ENCODE measurements at places on chromosomes 16 and 17.
A peak's percentile ranks its signal among the peaks of the same experiment; 100 is the strongest.

DNA sequence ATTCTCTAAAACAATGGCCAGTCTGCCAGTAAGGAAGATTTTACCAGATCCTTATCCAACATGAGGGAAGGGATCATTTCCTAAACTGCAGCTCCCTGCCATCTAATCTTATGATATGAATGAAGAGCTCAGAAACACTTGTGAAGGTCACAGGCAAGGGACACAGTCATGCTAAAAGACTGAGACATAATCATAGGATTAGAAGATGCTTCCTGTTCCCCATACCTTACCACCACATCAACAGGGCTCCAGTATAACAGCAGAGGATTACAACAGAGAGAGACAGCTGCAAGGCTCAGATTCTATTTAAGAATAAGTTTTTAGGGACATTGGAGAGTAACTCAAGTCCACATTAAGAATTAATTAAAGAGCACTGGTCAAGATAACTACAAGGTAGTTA is 93.3 kb downstream of the BRIP1 start:
- DNase-seq = no peak

DNA sequence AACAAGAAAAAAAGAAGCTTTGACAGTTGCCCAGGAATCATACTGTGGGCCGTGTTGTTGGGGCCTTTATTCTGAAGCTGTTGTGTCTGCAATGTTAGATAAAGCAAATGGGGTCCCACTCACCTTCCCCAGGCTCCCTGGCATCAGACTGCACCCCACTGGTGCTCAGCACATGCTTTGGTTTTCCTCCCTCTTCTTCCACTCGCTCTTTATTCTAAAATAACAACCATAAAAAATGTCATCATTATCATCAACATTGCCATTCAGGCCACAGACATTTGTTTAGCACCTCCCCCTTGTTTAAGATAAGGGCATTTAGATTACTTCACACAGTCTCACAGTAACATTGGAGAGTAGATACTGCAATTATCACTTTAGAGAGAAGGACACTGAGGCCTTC is 8.2 kb downstream of the MYLK3 start:
- no peak for DNase-seq

DNA sequence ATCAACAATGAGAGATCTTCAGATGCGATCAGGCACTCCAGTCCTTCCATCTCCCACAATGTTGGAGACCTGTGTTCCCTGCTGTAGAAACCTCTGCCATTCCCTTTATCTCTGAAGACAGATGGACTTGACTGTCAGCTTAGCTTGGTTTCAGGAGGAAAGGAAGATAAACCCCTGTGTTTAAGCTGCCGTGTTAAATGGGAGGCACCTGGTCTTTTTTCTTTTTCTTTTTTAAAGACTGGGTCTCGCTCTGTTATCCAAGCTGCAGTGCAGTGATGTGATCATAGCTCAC is 63.1 kb downstream of the USP22 start:
- DNase-seq = no peak

DNA sequence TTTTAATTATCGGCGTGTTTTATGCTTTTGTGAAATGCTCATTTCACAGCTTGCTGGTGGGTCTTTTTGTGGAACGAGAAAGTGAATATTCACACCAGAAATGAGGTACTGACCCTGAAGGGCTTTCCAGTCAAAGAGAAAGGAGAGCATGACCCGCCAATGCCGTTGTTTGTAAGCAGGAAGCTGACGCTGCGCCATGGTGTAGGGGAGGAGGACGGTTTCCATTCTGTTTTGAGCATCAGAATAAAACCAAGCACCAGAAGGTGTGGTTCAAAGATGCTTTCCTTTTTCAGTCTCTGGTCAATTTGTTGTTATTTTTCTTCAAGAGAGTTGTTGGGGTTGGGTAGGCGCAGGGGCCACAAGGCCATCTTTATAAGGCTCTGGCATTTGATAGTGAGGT is 669.3 kb downstream of the WWOX start:
- no peak for DNase-seq

GRCh38 chr17:39239640-39240314 is 14.0 kb upstream of the STAC2 start:
- DNase-seq = peak; percentile 37

GRCh38 chr17:16354585-16354984 is 1.3 kb upstream of the CENPV start:
- DNase-seq = no peak

DNA sequence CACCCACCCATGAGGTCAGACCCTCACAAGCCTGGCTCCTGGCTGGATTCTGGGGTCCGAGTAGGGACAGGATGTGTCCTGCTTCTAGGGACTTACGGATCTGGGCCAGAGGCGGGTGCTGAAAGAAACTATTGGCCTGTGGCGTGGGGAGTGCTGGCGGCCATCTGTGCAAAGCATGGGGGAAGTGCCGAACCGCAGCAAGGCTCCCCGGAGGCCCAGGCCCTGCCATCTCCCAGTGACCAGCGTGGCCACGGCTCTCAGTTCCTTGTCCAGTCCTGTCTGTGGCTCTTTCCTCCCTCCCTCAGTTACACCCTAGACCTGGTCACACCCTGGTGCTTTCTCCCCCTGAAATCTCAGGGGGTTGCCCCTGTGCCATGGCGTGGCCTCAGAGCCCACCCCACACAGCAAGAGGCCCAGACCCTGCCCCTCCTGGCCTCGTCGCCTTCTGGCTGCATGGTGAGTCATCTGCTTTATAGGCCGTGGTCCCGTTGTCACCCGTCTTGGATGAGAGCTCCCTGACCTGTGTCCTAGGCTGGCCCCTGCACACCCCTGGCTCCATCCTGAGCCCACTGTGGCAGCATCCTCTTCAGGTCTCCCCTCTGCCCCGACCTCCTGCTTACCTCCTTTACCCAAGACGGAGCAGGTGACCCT is 54.5 kb downstream of the PRMT7 start:
- no peak for DNase-seq

DNA sequence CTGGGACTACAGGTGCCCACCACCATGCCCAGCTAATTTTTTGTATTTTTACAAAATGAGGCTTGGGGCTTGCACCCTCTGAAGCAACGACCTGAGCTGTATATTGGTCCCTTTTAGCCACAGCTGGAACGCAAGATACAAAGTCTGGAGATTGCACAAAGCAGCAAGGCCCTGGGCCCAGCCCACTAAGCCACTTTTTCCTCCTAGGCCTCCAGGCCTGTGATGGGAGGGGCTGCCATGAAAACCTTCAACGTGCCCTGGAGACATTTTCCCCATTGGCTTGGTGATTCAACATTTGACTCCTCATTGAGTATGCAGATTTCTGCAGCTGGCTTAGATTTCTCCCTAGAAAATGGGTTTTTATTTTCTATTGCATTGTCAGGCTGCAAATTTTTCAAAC is 69.2 kb downstream of the CYB561 start:
- DNase-seq = no peak

DNA sequence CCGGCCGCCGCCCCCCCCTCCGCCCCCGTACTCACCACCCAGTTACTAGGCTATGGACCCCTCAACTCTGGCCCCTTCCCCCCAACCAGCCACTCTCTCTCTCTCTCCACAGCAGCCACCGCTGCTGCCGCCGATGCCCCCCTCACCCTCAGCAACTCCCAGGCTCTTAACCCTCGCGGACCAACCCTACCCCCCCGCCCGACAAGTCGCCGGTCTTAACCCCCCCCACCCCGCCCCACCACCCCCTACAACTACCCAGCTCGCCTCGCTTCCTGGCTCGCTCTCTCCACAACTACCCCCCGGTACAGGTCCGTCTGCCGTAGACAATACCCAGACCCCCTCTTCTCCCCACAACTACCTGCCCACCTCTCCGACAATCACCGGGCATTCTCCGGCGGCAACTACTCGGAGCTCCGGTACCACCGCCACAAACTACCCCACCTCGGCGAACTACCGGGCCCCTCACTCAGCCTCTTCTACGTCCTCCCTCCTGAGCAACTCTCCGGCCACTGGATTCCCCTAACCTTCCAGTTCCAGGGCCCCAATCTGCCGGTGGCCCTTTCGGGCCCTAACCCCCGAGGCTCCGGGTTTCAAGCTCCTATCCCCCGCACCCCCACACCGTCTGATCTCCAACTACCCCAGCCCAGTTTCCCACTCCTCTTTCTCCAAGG is 702 bp downstream of the PHF23 start:
- no peak for DNase-seq

GRCh38 chr16:17056666-17057065 is 414.1 kb downstream of the XYLT1 start:
- no peak for DNase-seq

DNA sequence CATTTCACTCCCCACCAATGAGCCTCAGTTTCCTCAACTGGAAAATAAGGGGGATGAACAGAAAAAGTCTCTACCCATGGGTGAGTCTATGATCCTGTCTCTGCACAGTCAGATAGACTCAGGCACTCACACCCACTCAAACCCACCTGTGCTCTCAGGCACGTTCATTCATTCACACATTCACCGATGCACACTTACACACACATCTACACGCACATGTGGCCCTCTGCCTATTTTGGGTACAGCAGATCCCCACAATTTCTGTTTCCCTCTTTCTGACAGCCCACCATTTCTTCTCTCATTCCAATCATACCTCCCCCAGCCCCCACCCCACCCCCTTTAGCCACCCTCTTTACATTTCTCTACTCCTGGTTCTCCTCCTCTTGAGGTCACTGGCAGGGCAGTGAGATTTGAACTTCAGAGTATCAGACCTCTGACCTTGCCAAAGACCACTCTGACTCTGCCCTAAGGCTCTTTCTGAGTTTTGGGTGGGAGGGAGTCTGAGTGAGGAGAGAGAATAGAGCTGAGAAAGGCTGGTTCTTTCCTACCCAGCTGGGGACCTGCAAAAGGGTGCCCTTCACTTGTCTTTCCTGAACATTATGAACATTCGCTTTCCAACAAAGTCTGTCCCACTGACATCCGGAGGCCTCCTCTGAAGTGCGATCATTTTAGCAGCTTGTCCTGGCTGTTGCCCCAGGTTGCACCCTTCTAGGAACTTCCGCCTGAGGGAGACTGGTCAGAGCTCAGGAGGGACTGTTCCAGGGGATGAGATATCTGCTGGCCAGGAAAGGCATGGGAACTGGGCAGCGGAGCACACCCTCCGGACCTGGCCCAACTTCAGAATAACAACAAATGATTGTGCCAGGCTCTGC is 10.1 kb upstream of the COL1A1 start:
- DNase-seq = no peak

DNA sequence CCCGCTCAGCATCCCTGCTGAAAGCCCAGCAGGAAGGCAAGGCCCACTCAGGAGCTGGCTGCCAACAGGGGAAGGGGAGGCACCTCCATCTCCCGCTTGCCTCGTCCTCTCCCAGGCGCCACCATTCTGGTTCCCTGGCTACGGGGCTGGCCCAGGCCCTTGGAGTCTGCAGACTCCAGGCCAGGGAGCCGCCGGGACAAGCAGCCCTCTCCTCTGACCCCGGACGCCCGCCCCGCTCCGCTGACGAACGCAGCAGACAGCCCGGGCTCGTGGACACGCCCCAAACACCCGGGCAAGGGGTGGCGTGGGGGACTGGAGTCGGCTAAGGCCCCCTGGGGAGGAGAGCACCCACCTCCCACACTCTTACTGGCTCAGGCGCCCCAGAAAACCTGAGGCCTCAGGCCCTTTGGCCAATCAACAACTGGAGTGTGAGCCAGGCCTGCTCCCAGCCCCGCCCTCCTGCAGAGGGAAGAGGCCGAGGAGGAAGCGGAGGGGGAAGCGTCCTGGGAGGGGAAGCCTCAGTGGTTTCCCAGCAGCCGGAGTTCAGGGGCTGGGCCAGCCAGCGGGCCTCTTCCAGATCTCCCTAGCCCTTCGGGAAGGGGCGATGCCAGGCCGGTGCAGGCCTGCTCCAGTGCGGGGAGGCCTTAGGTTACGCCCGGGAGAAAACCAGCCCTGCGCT is 4.2 kb downstream of the MNT start:
- peak; percentile 94 for DNase-seq

DNA sequence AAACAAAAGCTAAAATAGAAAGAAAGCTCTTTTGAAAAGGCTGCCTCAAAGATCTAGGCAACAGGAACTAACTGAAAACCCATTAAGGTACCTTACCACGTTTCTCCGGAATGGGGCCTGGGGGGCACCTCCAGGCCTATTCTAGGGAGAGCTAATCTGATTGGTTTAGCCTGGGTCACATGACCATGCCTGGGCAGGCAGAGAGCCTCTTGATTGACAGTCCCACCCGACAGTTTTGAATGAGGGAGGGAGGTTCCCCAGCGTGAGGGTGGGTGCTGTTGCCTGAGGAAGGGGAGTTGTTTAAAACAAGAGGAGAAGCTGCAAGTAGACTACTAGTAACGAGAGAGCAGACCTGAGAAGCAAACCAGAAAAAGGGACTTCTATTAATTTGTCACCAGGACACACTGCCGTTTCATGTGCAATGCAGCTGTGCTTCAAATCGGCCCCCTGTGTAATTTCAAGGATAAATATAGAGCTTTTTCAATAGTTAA is 143.4 kb upstream of the HS3ST2 start:
- no peak for DNase-seq

- DNase-seq = no peak
Measured at GRCh38 chr17:76199469-76199868, 40.8 kb downstream of the RNF157 start.

GRCh38 chr17:74369221-74369620 is 1.9 kb downstream of the GPR142 start:
- DNase-seq = peak; percentile 71

DNA sequence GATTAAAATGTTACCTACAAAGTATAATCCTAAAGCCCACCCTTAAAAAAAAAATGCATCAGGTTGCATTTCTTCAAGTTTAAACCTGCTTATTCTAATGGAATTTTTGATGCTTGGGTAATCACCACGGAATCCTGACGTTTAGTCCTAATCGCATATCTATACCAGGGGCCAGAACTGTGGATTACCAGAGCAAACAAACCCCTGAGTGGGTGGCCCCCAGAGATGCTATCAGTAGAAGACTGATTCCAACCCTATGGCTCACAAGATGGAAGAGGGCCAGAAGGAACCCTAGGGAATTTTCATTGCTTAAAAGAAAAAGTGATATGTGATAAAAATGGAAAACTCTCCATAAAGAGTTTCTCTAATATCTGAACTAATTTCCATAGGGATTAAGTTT is 152.2 kb upstream of the NOG start:
- no peak for DNase-seq

GRCh38 chr17:75894049-75894733 is 2.6 kb downstream of the TRIM65 start:
- no peak for DNase-seq

- no peak for DNase-seq
Measured at GRCh38 chr17:17937201-17937853, 34.9 kb downstream of the TOM1L2 start.

GRCh38 chr17:77096570-77097214 is 44.1 kb upstream of the SEC14L1 start:
- DNase-seq = no peak
